ENCODE measurements at places on chromosomes 1 and 21. TPM values are rescaled to one million over a fixed set of nuclear protein-coding genes. Genes with fewer than 3 reads are reported as not detected.
A peak's percentile ranks its signal among the peaks of the same experiment; 100 is the strongest.

GRCh38 chr1:9284061-9284460 lies 8.6 kb upstream of the SPSB1 start:
- DNase-seq = no peak

- no peak for DNase-seq
These were observed 6.6 kb downstream of the TADA1 start for GRCh38 chr1:166869318-166870099.

Gene GJA9
- total RNA-seq = not detected

DNA sequence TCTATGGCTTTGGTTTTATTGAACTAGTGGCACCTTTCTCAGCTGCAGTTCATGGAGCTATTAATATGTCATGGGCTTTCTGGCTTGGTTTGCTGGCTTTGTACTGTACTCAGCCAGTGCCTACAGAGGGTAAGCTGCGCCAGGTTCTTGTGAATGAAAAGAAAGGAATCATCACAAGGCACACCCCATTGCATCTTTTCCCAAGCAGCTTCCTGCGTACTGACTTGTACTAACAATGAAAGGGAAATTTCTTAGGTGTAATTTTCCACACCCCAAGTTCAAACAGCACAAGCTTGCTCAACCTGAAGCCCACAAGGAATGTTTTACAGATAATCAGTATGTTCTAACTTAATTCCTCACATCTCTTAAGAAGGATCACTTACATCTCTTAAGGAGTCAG lies 78.0 kb upstream of the TNFSF18 start:
- no peak for DNase-seq

GRCh38 chr1:9836632-9836960 lies 12.8 kb upstream of the CLSTN1 start:
- no peak for DNase-seq

Gene LPAR3
- 1.4 TPM for total RNA-seq

DNA sequence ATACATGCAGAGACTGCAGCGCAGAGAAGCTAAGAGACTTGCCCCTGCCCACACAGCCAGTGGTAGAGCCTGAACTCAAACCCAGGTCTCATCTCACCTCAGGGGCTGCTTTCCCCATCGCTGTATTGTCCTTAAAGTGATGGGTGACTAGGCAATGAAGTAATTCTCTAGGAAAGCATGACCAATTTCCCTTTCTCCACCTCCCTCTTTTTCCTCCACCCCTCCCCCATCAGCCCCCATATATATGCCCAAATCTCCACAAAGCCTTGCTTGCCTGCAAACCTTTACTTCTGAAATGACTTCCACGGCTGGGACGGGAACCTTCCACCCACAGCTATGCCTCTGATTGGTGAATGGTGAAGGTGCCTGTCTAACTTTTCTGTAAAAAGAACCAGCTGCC lies at the start of gene IL24:
TSS of gene IL24 (plus strand) at position 269 of the 400 bp plus-strand sequence. CDS start 390 bp downstream, outside the sequence.
- DNase-seq = peak; percentile 52

Gene NTRK1
- total RNA-seq = 4.0 TPM

DNA sequence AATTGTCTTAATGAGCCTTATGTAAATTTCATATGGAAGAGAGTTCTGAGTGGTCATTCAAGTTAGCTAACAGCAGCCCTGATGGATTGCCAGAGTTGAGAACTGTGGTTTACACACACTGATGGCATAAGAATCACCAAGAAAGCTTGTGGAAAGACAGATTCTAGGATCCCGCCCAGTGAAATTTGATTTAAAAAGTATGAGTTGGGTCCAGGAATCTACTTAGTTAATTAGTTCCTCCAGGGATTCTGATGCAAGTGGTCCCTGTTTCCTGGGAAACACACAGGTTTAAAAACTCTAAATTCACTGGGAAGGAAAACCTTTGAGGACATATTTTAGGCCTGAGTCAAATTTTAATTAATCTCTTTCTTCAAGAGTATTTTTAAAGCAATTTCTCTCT lies 144.3 kb downstream of the NTPCR start:
- DNase-seq = no peak

DNA sequence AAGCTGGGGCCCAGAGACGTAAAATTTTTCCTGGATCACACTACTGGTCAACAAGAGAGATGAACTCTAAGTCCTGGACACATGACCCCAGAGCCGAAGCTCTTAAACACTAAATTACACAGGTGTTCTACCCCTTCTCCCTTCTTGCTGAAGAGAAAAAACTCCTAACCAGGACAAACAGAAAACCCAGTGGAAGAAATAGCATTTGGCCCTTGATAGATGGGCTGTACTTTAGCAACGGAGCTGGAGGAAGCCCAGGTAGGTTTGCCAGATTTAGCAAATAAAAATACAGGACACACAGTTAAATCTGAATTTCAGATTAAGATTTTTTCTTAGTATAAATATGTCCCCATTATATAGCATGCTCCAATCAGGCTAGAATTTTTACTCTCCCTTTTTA lies 72.7 kb downstream of the DIRAS3 start:
- no peak for DNase-seq

DNA sequence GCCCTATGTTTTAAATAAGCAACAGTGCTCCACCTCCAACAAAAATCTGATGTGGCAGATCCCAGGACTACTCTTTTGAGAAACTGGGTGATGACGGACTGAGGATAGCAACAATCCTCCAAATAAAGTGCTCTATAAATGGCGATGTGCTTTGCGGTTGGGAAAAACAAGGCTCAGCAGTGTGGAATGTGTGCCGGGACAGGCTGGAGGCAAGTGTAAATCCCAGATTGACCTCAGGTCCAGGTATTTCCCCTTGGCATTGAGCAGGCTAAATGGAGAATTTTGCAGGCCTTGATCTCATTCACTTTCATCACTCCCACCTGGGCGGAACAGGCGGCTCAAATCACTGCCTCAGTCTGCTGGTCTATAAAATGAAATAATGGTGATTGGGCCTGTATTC lies 35.1 kb downstream of the LRRC42 start:
- no peak for DNase-seq

Gene FALEC
- not detected for total RNA-seq

Gene ASCL5
- 0.30 TPM for total RNA-seq

- no peak for DNase-seq
These were observed 45.4 kb upstream of the TENT5B start for GRCh38 chr1:27057801-27058625.

DNA sequence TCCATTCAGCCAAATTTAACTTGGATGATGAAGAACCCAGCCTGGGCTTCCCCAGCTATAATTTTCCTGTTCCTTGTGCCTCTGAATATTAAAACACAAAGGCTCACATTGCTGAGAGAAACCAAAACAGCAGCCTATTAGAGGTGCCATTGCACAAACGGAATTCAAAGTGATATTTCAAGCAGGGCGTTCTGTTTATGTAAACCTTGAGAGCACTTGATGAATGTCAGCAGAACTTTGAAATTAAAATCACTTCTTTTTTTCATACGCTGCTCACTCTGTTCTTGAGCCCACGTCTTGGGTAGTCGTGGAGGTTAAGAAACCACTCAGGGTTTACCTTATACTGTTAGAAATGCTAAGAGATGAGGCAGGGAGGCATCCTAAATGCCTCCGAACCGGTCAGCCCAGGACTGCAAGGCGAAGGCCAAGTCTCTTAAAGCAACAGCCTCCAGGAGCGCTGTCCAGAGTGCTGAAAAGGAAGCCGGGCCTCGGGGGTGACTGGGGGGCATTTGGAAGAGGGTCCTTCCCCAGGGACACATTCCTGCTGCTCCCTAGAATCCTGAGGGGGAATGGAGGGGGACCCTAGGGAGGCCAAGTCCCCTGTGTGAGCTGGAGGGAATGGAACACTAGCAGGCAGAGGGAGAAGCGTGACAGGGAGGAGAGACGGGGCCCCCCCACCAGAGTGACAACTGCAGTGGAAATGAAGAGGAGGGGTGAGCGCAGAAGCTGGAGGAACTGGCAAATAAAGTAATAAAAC lies 154.8 kb upstream of the VAMP3 start:
- DNase-seq = peak; percentile 11

GRCh38 chr1:212668477-212668876 lies 31.2 kb downstream of the BATF3 start:
- DNase-seq = no peak

Gene IL6R
- total RNA-seq = 2.4 TPM

GRCh38 chr1:44907893-44908292 lies 64.8 kb upstream of the PTCH2 start:
- DNase-seq = no peak

Gene AUNIP
- 15.1 TPM for total RNA-seq

DNA sequence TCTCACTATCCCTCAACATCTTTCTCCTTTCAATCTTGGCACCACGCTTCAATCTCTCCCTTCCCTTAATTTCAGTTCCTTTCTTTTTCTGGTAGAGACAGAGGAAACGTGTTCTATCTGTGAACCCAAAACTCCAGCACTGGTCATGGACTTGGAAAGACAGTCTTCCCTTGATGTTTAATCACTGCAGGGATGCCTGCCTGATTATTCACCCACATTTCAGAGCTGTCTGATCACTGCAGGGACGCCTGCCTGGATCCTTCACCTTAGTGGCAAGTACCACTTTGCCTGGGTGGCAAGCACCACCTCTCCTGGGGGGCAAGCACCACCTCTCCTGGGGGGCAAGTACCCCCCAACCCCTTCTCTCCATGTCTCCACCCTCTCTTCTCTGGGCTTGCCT lies 27.8 kb downstream of the SELL start:
- DNase-seq = no peak

GRCh38 chr1:59577774-59578173 lies 237.0 kb upstream of the HOOK1 start:
- DNase-seq = no peak

GRCh38 chr1:209160230-209160629 lies 423.3 kb upstream of the CAMK1G start:
- no peak for DNase-seq

DNA sequence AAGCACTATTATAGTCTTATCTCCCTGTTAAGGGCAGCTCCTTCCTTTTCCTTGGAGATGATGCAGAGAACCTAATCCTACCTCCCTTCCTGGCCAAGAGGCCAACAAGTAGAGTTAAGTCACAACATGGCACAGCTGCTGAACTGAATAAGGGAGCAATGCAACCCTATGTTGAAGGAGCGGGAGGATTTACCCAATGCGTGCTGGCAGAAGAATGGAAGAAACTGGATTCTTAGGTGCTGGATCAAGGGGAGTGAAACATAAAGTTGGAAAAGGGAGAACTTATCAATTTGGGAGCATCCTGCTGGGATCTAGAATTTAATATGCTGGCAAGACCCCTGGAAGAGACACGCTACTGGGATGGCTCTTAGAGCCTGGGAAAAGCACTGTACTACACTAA lies 12.0 kb upstream of the HUNK start:
- no peak for DNase-seq

GRCh38 chr21:45026826-45027225 lies 47.6 kb upstream of the ADARB1 start:
- DNase-seq = no peak

DNA sequence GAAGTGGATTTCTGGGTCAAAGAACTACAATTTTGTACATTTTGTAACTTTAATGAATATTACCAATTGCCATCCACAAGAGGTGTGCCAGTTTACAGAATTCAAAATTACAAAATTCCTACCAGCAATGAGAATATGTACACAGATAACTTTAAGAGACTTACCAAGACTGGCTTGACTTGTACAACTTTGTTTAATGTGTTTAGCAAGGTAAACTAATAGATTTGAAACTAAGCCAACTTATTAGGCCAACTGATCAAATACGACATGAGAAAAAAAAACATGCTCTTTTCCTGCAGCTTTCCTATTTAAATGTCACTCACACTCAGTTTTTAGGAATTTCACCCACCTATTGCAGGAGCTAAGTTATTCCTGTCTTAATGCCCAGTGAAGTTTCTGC lies 11.4 kb downstream of the EXOC8 start:
- no peak for DNase-seq

DNA sequence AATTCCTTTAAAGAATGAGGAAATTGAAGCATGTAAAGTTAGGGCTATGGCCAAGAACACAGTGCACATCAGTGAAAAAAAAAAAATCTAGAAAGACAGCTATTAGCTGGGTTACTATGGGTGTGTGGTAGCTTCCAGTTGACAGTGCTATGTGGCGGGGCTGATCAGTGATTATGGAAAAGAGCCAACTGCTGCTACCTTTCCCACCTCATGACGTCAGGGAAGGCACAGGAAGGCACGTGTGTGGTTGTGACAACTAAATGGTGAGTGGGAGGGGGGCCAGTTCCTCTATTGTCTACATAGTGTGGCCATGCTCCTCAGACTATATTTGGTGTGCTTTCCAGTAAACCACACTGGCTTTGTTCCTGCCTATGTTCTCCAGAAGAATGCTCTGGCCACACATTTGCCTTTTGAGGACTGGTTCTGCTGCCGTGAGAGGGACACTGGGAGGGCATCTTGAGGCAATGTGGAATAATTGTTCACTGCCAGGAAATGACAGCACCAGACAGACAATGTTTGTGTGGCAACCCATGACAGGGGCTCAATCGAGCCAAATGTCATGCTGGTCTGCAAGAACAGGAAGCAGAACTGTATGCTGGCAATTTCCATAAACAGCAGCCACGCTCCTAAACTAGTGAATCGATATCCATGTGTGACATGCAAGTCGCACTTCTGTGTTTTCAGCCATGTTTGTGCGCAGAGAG lies 3.0 kb upstream of the SDE2 start:
- peak; percentile 55 for DNase-seq

DNA sequence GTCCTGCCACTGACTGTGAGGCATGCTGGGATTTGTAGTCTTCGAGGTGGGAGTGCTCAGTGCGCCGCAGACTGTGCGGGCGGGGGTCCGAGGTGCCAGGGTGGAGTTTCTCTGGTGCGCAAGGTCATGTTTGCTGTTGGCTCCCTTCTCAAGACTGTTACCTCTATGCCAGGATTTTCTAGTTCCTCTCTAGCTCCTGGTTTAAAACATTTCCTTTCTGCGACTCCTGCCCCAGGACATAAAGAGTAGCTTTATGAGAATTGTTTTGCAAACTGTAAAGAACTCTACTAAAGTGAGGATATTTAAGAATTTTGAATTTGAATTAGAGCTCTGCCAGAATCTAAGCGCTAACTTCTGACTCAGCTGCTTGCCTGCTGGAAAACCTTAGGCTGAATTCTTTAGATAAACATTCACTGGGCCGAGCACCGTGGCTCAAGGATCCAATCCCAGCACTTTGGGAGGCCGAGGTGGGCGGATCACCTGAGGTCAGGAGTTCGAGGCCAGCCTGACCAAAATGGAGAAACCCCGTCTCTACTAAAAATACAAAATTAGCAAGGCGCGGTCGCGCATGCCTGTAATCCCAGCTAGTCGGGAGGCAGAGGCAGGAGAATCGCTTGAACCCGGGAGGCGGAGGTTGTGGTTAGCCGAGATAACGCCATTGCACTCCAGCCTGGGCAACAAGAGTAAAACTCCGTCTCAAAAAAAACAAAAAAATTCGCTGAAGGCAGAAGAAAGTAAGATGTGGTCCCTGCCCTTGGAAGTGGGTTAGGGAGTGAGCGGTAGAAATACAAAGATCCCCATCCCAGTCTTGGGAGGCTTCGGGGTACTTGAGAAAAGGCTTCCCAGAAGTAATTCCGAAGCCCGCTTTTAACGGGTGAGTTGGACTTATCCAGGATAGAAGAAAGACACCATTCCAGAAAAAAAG lies 992 bp upstream of the USP48 start:
- no peak for DNase-seq
